ENCODE measurements at places on chromosomes 3 and 15. TPM values are rescaled to one million over a fixed set of nuclear protein-coding genes. Genes with fewer than 3 reads are reported as not detected.

ARGFX gene
- not detected for total RNA-seq

DNA sequence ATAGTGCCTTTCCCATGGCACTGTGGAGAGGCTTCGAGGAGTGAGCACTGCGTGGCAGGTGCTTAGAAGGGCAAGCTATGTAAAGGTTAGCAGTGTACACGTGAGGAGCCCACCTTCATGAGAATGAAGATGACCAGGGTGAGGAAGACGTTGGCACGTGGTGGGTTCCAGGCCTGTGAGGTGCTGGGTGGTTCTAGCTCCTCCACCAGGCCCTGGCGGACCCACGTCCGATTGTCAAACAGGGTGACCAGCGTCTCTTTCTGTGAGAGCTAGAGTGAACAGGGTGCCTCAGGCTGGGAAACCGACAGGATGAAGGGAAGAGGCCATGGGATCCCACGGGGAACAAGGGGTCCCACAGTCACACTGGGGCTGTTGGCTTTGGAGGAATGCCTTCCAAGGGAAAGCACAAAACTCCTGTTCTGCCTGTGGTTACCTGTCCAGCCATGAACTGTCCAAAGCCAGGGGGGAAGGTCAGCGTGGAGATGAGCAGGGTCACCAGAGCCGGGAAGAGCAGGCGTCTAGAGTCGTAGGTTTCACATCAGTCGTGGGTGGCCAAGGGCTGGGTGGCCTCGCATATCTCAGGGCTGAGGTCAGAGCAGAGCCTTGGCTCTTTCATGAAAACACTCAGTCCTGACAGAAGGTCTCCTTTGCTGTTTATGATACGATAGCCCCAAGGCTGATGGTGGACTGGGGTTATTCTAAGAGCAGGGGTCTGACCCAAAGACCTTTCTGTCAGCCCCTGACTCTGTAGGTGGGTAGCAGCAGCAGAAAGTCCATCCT, 6.0 kb downstream of the CLCN2 start:
- DNase-seq = no peak

HYAL1 gene
- 21.6 TPM for total RNA-seq

DNA sequence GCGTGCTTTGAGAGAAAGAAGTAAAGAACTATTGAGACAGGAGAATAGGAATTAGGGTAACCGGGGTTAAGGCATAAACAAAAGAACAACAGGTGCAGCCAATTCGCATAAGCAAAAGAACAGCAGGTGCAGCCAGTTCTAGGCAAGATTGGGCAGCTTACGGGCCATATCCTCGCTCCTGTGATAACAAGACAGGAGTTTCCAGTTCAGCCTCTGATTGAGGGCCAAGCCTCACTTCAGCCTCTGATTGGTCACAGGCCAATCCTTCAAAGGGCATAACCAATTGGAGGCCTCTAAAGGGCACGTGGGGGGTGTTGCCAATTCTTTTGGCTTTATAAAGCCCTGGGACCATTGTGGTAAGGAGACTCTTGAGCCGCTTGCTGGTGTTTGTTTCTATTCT, 143.5 kb downstream of the GADL1 start:
- no peak for DNase-seq

DNA sequence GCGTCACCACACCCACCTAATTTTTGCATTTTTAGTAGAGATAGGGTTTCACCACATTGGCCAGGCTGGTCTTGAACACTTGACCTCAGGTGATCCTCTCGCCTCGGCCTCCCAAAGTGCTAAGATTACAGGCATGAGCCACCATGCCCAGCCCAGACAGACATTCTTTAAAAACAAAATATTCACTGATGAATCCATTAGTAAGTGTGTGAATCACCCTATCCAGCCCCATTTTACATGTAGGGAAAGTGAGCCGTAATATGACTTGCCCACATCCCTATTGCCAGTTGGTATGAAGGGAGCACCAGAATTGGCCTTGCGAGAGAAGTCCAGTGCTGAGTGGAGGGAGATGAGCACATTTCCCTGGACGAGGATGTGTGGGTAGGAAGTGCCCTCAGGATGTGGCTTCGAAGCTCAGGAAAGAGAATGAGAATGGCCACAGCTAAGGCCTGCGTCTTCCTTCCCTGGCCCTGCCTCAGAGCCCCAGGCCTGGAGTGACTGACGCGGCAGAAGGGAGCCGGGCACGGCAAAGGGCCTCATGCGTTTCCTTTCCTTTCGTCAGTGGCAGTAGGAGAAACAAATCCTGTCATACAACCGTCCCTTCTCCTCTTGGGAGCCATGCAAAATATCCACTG, 28.3 kb upstream of the ETV5 start:
- no peak for DNase-seq

DNA sequence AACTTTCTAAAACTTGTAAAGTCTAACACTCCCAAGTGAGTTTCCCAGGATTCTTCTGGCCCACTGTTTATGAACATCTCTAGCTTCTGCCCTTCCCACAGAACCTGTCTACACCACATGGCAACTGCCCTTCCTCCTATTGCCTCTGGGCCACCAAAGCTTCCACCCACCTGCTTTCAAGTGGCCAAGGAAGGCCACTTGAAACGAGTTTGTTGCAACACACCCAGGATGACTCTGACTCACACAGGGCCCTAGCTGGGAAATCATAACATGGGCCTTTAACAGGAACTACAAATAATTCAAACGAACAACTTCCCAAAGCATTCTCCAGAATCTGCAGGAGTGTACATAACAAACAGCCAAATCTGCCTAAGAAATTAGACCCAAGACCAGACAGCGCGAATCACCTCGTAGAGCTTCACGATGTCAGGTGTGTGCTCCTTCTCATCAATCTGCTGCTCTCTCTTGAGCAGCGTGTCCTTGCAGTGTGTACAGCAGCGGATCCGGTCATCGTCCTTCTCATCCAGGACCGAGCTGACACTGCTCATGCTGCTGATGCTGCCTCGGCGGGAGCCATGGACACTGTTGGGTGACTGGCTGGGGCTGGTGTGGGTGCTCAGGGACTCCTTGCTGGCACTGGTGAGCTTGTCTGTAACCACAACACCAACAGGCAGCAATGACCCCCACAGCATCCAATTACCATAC, 16.8 kb downstream of the RBSN start:
- DNase-seq = no peak

IL16 gene
- total RNA-seq = 15.2 TPM

DNA sequence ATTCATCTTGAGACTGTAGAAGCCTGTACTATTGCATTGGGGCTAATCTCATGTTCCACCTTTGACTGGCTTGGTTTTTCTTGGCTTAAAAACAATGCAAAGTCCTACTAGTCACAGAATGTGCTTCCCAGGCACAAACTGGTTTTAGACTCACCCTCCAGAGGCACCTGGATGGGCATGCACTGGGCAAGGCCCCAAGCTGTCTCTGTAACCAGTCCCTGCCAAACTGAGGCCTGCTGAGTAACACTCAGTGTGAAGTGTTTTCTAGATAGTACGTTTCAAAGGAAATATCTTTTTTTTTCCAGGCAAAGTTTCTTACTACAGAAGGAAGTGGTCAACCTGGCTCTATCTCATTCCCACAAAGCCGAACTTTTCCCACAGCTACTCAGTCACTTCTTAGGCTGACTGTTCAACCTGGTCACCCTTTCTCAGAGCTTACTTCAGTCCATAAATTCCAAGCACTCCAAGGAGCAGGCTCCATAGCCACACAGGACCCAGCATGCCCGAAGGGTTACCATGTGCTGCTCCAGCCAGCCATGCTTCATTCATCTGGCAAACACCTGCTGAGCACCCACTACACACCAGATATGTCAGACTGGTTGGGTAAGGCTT, 57.4 kb downstream of the NPTN start:
- no peak for DNase-seq

GRCh38 chr15:66401130-66402021, 14.7 kb downstream of the MAP2K1 start:
- no peak for DNase-seq

ANKRD34C gene
- total RNA-seq = not detected

DNA sequence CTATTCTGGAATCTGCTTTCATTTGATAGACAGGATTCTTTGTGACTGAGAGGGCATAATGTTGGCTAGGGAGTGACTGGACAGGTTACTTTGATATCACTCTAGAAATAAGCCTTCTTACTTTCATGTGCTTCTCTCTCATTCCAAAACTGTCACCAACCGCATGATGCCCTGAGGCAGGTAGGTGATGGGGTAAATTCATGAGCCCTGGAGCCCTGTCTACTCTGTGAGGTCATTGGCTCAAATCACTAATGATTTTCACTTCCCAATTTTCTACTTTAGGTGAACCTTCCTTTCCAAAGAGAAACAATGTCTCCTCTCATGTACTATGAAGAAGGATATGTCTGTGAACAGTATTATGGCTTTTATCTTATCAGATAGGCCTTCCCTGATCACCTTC, 596.7 kb downstream of the TUSC7 start:
- no peak for DNase-seq

MEIS2 gene
- total RNA-seq = 12.9 TPM
